ENCODE measurements at places on chromosomes 5 and 9.
A peak's percentile ranks its signal among the peaks of the same experiment; 100 is the strongest.

DNA sequence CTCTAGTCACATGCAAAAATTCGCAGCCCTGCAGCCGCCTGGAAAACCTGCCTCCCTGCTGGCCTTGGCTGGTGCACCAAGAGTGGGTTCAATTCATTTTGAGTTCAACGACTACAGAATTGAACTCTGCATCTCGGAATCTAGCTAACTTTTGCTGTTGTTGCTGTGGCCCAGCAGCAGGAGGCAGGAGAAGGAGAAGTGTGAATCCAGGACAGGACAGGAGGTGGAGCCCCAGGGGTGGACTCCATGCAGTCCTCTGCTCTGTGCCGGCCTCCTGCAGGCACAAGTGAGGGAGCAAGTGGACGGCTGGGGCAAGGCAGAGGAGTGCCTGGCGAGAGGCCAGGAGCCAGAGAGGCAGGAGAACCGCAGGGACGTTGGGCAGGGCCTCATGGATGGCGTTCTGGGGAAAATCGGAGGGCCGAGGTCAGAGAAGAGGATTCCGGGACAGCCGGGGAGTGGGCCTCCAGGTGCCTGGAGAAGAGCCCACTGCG lies 214.2 kb downstream of the FANCC start:
- DNase-seq: no peak

GRCh38 chr9:86034863-86035734 lies 64.3 kb downstream of the GOLM1 start:
- peak; percentile 39 for DNase-seq

DNA sequence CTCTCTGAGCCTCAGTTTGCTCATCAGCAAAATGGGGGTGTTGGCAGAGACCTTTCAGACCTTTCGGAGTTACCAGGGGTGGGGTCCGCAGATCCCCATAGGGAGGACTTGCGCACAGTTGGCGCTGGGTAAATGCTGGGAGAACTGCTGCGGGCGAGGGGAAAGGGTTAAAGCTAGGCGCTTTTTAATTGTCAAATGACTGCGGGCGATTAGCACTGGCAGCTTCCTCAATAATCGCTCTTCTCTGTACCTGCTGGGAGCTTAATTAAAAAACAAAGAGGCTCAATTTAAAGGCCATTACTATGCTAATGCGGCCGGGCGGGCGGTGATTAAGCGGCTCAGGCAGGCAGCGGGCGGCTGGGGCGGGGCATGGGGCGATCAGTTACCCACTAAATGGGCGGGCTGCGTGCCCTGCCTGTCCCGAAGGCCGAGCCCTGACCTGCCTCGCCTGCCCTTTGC lies 63.0 kb downstream of the LMX1B start:
- peak; percentile 36 for DNase-seq

- DNase-seq: no peak
Measured at GRCh38 chr9:136171009-136171800, 33.7 kb downstream of the LHX3 start.

GRCh38 chr9:129306318-129306973 lies 128.4 kb upstream of the IER5L start:
- DNase-seq: no peak

DNA sequence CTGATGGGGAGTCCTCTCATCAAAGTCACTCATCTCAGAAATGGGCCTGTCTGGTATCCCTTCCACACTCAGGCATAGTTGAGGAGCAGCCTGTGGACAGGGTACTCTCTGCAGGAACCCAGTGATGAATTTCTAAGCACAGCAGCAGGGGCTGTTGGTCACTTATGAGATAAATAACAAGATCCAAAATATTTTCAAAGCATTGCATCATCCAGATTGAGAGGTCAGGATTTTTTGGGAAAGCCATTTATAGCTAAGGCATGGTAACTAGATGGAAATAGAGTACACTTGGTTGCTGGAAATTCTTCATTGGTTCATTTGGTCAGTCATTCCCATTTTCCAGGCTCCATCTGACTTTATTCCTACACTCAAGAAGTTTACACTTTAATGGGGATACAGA lies 246.8 kb upstream of the RAI14 start:
- no peak for DNase-seq

GRCh38 chr5:147426640-147427327 lies 83.1 kb downstream of the DPYSL3 start:
- no peak for DNase-seq

- no peak for DNase-seq
Measured at GRCh38 chr5:120942596-120943350, 478.7 kb downstream of the PRR16 start.

- no peak for DNase-seq
Measured at GRCh38 chr9:86272221-86272620, 10.1 kb downstream of the ISCA1 start.

GRCh38 chr9:114883709-114884108 lies 46.7 kb downstream of the TNFSF8 start:
- no peak for DNase-seq

- no peak for DNase-seq
Measured at GRCh38 chr9:121246821-121247561, 21.0 kb upstream of the GSN start.

- DNase-seq: no peak
Measured at GRCh38 chr9:134069480-134070399, 1.9 kb upstream of the BRD3 start.

- DNase-seq: no peak
Measured at GRCh38 chr9:20087481-20087880, 298.6 kb upstream of the SLC24A2 start.

DNA sequence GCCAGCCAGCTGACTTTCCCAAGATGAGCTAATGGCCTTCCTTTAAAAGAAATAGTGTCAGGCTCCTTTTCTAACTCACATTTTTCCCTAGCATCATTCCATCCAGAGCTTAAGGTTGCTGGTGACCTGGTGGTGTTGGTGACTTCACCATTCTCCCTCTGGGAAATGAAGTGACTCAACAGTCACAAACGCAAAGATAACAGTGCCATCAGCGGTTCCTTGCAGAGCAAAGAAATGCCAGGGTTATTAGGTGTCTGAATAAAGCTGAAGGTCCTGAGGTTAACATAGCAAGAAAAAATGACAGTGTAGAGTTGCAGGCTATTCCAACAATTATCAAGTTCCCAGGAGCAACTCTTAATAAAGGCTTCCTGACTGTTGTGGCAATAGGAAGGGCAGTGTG lies 111.8 kb upstream of the SLC44A1 start:
- no peak for DNase-seq

DNA sequence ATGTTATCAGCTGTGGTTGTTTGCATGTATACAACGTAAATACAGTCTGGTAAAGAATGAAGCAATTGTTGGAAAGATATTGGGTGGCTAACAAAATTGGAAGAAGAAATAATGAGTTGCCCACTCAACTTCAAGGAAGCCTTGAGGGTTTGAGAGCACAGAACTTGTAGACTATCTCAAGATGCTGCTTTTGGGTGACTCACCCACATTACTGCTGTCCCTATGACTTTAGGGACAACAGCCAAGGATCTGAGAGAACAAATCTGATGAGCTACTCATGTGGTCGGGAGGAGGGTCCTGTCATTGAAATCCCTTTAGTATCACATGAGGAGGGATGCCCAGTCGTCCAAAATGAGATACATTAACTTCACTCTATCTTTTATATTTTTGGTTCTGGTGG lies 261.8 kb downstream of the GAS1 start:
- DNase-seq: no peak

DNA sequence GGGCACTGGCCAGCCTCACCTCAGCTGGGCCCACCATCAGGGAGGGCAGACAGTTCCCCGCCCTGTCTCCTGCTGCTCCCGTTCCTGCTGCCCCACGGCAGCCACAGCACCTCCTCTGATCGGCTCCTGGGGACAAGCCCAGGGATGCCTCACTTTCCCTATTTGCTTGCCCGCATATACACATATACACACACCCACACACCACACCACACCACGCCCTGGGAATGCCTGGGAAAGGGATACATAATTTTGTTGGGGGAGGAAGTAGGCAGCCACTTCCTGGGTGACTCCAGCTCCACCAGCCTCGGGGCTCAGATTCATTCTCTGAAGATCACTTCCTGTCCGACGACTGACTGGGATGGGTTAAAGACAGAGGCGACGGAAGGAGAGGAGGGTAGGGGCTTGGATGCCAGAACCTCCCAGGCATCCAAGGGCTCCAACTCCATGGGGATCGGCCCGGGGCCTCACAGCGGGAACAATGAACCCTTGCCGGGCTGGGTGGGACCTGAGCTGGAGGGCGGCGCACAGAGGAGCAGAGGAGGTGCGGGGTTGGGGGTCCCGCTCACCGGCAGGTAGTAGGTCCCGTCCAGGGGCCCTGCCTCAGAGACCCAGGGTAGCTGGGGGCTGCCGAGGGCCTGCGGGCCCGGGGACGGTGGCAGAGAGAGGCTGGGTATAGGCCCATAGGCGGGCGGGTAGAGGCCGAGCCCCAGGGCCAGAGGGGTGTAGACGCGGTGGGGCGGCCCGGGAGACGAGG lies 2.0 kb upstream of the MZB1 start:
- peak; percentile 53 for DNase-seq

DNA sequence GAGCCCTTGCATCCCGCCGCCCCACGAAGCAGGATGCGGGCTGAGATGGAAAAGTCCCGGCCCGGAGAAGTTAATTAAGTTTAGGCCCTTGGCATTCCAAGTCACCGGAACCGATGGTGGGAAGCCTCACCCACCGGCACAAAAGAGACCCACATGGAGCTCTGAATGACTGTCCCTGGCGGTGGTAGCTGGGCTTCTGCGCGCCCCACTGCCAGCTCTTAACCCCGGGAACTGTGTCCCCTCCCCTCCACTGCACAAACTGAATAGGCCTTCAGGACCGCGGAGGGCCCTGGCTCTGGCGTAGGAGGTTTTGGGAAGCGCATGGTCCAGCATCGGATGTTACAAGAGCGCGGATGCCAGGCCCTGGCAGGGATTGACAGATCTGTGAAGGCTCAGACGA lies 291.1 kb upstream of the TUT7 start:
- no peak for DNase-seq

- DNase-seq: no peak
Measured at GRCh38 chr9:82184524-82184923, 196.0 kb downstream of the SPATA31D1 start.

- no peak for DNase-seq
Measured at GRCh38 chr5:176181271-176181855, 56.9 kb upstream of the SIMC1 start.

DNA sequence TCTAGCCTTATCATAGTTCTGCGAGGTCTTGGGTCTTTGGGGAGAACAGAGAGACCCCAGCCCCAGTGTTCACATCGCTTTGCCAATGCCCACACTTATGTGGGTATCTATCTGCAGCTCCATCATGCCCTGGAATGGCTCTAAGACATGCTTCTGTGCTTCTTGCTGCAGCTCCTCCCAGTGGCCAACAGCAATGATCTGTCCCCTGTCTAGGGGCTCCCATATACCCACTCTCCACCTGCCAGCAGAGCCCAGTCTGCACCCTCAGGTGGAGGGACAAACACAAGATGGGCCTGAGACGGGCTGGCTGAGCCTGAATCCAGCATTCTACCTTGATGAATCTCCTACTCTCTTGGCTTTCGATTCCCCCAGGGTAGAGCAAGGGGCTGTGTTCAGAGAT lies 14.6 kb upstream of the DAP start:
- DNase-seq: no peak

GRCh38 chr5:179119415-179120170 lies 59.4 kb downstream of the ZNF354C start:
- DNase-seq: no peak

DNA sequence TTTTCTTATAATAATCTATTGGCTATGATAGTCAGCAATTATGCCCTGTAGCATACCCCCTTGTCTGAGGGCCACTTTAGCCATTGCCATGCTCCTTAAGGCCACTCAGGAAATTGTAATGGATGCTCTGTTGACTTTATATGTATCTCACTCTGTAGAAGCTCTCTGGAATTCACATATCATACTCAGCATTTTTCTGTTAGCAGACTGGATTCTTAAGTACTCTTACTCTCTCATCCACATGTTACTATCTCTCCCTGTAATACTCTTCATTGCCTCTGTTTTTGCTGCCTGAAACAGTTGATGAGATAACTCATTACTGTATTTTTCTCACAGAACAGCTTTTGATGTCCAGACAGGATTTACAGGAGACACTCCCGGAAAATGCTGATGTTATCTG lies 24.2 kb downstream of the TMEM232 start:
- DNase-seq: no peak

DNA sequence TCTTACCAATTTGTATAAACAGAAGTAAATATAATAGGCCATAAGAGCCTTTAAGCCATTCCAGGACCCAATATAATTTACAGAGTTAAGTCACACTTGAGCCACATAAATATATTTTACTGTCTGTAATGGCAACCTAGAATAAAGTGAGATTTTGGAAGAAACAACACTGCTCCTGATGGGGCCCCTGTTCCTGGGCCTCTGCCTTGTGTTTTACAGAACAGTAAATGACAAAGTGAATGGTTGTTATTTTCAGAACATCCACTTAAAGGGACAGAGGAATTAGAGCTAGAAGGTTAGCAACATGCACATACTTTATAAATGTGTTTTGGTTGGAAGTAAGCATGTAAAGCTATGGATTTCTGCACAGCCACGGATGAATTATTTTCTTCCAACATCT lies 3.6 kb downstream of the PTGER4 start:
- DNase-seq: no peak

DNA sequence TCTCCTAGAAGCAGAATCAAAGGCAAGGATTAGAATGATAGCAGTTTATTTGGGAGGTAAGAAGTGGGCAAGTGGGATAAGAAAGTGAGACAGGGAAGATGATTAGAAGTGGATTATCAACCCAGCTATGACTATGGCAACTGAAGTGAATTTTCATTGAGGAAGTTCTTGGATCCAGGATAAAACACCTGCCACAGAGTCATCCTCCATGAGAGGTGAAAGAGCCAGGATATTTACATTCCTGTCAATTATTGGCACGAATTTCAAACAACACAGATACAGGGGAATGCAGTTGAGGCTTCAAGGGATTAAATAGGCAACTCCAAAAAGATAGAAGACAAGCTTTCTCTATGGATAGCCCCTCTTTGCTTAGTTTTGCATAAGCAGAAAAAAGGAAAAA lies 31.8 kb upstream of the ZNF366 start:
- no peak for DNase-seq

DNA sequence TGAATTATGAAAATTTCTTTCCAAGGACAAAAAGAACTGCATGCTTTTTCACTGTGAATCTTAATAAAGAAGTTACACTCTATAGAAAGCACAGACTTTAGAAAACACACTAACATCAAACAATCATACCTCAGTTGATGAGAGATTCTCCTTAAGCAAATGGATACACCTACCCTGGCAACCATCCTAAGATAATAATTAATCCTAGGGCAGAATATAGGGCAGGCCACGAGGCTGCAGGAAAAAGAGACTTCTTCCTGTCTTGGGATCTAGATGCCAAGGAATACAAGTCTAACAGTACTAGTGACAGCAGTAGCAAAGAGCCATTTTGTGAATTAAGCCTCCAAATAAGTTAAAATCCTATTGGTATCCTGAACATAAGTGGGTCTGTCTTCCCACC lies 395.4 kb downstream of the EFNA5 start:
- no peak for DNase-seq

- no peak for DNase-seq
Measured at GRCh38 chr9:111253742-111254437, 76.1 kb downstream of the OR2K2 start.
